ENCODE measurements at places on chromosomes 16 and 17.

DNA sequence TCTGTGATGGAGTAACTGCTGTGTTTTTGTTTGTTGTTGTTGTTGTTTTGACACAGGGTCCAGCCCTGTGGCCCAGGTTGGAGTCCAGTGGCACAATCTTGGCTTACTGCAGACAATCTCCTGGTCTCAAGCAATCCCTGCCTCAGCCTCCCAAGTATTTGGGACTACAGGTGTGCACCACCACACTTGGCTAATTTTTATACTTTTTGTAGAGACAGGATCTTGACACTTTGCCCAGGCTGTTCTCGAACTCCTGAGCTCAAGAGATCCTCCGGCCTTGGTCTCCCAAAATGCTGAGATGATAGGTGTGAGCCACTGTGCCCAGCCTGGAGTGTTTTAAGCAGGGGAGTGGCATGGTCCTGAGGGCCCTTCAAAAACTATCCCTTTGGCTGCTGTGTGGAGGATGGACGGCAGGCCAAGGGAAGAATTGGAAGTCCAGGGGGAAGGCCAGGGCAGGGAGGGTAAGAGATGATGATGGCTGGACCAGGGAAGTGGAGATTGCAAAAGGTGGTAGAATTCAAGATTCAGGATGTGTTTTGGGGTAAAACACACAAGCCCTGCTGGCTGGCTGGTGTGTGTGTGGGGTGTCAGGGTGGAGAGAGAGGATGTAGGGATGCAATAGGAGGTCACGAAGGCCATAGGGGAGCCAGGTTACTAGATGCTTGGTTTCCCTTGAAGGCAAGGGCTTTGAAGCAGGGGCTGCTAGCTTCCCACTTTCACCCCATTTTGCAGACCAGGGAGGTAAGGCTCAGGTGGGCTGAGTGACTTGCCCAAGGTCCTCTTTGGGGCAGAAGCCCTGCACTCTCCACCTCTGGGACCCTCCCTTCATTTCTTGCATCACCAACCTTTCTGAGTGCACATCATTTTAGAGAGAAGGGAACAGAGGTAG is 18.8 kb upstream of the PLLP start:
- no peak for ATAC-seq

DNA sequence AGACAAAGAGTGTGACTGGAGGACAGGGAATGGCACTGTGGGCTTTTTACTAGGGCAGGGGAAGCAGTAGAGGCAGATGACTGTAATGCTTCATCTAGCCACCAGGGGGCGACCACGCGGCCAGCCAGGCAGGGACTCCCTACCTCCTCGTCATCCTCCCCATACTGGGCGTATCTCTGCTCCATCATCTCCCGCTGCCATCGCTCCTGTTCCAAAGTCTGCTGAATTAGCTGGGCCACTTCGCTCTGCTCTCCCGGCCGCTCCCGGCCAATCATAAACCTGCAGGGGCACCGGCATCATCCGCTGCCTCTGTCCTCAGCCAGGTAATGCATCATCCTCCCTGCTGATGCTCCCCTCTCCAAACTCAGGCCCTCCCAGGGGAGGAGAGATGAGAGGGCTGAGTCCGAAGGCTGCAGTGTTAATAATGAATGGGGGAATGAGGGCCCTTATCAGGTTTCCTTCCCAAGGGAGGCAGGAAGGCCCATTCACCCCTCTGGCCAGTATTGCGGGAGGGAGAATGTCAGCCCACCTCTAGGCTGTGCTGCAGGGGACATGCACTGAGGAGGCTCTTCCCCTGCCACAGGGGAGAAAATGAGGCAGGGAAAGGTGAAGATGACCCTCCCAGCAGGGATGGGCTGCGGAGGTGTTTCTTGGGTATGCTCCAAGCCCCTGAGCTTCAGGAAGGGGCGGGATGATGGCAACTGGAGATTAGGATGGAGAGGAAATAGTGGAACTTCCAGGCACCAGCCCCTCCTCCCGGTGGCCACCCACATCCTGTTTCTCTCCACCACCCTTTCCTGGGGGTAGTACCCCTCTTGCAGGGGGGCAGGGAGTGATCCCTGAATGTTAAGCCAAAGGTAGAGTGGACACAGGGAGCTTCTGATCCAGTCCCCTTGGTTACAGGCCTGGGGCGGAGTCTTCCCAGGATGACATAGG is 10.3 kb upstream of the SAMD14 start:
- peak; percentile 91 for ATAC-seq

- ATAC-seq, result no peak
Measured at GRCh38 chr17:29138971-29139691, 41.1 kb downstream of the MYO18A start.

DNA sequence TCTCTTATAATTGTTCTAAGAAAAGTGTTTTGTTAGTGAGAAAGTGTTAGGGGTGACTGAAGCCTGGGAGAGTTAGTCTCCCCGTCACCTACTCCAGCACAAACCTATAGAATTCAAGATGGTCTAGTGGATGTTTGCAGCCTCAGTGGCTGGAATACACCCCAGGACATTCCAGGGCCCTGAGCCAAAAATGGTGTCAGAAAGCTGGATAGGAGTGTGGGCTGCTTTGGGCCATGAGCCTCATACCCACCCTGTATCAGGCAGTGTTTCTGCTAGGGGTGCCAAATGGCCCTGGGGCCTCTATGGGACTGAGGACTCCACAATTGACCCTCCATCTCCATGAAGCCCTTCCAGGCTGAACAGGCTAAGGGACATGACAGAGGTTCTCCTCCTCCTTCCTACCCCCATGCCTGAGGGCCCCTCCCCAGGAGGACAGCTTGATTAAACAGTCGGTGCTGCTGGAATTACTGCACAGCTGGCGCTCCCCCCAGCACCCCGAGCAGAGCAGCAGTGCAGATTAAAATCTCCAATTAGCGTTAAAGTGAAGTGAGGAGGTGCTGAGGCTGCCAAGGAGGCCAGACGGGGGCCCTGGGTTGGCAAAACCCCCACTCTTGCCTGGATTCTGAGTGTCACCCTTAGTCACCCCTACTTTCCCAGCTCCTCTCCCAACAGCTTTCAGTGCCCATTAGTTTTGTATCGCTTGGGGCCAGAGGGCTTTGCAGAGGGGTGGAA is 59.1 kb downstream of the NEUROD2 start:
- no peak for ATAC-seq

GRCh38 chr16:68645494-68646388 is 631 bp downstream of the CDH3 start:
- ATAC-seq, result no peak

DNA sequence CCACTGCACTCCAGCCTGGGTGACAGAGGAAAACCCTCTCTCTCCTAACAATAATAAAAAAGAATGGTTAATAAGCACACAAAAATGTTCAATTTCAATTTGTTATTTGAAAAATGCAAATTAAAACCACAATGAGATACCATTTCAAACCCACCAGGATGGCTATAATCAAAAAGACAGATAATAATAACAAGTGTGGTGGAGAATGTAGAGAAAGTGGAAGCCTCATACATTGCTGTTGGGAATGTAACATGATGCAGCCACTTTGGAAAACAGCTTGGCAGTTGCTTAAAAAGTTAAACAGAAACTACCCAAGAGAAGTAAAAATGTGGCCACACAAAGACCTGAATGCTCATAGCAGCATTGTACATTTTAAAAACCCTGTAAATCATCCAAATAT is 51.8 kb upstream of the MAP3K14 start:
- ATAC-seq, result no peak

DNA sequence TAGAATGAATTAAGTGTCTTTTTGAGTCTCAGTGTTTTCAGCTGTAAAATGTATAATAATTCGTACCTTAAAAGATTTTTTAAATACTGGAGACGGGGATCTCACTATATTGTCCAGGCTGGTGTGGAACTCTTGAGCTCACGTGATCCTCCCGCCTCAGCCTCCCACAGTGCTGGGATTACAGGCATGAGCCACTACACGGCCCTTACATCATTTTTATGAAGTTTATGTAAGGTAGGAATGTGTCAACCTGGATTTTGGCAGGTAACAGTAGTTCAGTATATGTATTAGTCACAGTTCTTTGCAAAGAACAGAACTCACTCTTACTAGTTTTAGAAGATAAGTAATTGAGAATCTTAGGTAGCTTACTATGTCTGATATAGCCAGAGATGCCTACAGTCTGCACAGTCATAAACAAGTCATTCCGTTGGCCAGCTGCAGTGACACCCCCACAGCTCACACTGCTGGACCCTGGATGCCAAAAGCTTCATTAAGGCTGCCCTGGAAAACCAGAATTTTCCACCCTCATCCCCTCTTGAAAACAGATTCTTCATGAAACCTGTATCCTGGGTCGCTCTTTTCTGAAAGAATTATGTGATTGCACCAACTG is 583 bp upstream of the COX6A2 start:
- ATAC-seq, result no peak

GRCh38 chr16:21150375-21151001 is at the start of gene DNAH3:
Gene DNAH3, minus strand, starts transcription at chr16:21150846. Its CDS starts 527 bp downstream, at chr16:21150319.
- ATAC-seq, result no peak

DNA sequence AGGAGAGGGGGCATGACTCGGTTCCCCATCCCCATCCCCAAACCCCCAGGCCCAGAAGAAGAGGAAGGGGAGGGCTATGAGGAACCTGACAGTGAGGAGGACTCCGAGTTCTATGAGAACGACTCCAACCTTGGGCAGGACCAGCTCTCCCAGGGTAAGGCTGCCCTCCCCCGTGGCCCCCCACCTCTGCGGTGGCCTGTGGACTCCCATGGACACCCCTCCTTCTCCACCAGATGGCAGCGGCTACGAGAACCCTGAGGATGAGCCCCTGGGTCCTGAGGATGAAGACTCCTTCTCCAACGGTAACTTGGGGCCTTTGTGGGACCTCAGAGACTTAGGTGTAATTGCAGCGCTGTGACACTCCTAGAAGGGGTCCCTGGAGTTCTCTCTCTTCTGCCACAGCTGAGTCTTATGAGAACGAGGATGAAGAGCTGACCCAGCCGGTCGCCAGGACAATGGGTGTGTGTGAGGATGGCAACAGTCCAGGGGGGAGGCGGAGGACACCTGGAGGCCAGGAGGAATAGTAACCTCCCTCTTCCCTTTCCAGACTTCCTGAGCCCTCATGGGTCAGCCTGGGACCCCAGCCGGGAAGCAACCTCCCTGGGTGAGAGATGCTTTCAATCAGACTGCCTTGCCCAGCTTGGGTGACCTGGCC is 5.6 kb downstream of the CD19 start:
- ATAC-seq, result no peak

DNA sequence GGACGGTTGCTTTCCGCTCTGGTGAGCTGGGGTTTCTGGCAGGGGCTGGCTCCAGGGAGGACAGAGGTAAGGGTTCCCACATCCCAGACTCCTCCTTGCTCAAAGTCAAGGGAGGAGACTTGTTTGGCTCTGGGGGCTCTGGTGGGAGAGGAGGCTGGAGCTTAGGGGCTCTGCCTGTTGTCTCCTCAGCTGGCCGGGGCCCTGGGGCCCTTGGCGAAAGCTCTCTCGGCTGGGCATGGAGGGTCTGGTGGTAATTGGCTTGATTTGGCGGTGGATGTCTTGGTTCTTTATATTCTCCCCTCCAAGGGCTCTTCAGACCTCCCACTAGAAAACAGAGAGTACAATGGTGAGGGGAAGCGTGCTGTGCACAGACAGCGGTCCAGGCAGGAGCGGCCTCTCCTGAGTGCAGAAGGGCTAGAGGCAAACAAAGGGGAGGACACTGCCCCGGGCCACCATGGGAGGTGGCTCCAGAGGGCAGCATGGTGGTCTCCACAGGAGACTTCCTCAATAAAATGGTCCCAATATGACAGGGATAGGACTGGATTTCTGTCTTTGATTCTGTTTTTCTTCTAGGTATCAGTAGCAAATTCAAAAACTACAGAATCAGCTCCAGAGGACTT is 5.7 kb upstream of the SPATA32 start:
- ATAC-seq, result no peak

GRCh38 chr17:58692239-58693055 is at the start of gene RAD51C:
Gene RAD51C, plus strand, starts transcription at chr17:58692602. Its CDS starts 42 bp downstream, at chr17:58692644.
- ATAC-seq, result peak; percentile 100

GRCh38 chr16:81946206-81946605 is 65.1 kb downstream of the SDR42E1 start:
- no peak for ATAC-seq

GRCh38 chr17:38693700-38694329 is 11.3 kb upstream of the MLLT6 start:
- no peak for ATAC-seq

GRCh38 chr16:11360641-11361373 is 15.5 kb downstream of the RMI2 start:
- no peak for ATAC-seq

DNA sequence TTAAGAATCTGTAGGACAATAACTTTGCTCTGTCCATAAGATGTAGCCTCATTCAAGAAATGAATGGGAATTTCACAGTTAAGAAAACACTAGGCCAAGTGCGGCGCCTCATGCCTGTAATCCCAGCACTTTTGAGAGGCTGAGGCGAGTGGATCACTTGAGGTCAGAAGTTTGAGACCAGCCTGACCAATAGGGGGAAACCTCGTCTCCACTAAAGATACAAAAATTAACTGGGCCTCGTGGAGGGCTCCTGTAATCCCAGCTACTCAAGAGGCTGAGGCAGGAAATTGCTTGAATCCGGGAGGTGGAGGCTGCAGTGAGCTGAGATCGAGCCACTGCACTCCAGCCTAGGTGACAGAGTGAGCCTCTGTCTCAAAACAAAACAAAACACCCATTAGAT is 19.9 kb upstream of the RSL1D1 start:
- ATAC-seq, result no peak

DNA sequence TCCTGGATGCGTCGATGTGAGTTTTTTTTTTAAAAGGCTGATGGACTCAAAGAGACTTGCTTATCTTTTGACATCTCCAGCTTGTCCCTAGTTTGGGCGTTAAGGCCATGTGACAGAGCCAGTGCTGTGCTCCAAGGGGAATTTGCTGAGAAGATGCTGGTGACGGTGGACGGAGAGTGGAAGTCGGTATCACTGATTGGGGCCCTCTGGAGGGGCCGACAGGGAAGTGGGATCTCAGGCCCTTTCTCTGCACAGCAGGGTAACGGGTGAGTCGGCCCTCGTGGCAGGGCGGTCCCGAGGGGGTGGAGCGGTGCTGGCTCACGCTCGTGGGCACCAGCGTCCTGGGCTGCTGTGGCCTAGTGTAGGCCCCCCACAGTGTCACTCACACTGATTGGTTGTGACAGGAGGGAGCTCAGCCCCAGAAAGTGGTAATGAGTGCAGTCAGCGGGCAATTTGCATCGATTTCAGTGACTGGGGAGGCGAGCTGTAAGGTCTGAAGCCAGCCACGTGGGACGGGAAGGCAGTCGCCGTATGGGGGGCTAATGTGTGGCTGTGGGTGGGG is 91.3 kb downstream of the TBC1D16 start:
- no peak for ATAC-seq

- no peak for ATAC-seq
Measured at GRCh38 chr17:81563861-81564586, 11.9 kb upstream of the FAAP100 start.

GRCh38 chr16:88662222-88662842 is 559 bp downstream of the MVD start:
- ATAC-seq, result no peak

GRCh38 chr16:75296606-75297005 is 45.2 kb upstream of the BCAR1 start:
- no peak for ATAC-seq

GRCh38 chr16:87602001-87602775 is at the start of gene JPH3:
Gene JPH3, plus strand, starts transcription at chr16:87602508. Its CDS starts 639 bp downstream, at chr16:87603147.
- ATAC-seq, result no peak

- no peak for ATAC-seq
Measured at GRCh38 chr16:85522842-85523601, 90.1 kb upstream of the GSE1 start.

Measured in activated CD4-positive, CD25-positive, alpha-beta regulatory T cell treated with anti-CD3 and anti-CD28 coated beads, Interleukin-2, amount 50 U/mL, for 24 hours (primary cell).